ENCODE measurements at places on chromosomes 12 and 14.

DNA sequence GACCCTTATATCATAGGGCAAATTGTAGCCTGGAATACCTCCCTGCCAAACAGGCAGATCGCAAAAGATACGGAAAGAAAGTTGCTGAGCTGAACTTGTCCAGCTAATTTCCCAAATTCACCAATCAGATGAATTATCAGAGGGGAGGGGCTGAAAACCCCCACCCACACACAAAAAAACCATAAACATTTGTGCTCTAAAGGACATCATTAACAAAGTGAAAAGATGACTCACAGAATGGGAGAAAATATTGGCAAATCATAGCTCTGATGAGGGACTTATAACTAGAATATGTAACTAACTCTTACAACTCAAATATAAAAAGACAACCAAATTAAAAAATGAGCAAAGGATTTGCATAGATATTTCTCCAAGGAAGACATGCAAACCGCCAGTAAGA, 36.3 kb downstream of the PTHLH start:
- DNase-seq, result no peak

DNA sequence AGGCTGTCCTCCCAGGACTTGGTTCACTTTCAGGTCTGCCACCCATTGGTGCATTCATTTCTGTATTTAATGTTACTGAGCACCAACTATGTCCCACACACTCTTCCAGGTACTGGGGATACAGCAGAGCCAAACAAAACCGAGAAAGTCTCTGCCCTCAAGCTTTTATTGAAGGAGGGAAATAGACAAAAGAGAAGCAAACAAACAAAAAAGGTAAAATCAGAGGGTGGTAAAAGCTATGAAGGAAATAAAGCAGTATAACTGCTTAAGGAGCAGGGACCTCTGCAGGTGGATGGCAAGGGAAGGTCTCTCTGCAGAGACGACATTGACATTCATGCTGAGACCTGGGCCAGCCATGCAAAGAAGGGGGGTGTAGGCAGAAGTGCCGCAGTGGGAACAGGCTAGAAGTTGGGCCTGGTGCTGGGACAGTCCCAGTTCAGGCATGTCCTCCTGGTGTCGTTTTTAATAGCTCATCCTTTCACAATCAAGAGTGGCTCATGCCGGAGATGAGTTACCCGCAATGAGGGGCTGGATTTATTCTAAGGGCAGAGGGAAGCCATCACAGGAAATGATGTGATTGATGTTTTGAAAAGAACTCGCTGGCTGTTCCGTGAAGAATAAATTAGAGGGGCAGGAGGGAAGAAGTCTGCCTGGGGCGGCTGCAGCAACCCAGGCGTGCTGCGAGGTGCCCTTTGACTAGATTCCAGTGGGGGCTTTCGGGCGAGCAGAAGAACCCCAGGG, 72.8 kb downstream of the IRF2BPL start:
- DNase-seq, result peak; percentile 68

DNA sequence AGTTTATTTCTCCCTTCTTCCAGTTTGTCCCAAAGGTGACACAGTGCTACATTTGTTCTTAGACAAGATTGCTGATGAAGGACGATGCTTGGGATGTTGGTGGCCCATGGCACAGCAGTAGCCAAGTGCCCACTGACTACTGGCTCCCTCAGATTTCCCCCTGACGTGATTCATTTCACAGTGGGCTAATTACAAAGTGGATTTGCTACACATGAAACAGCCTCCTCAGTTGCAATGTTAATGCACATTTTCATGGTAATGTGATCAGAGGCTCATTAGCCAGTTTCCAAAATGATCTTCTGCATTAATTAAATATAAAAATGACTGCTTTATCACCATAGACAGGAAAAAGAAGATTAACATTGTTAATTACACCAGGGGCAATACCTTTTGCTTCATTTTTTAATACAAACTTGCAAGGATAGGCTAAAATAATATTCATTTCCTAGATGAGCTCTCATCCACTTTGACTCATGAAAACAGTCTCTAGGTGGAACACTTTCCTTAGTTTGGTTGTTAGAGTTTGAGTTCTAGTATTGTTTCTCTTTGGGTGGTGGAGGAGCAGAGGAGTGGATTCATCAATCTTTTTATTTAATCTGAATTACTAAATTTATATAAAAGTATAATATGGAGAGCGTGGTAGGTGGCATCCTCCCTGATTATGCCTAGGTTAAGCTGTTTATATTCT, 250.9 kb downstream of the PDZRN4 start:
- no peak for DNase-seq

DNA sequence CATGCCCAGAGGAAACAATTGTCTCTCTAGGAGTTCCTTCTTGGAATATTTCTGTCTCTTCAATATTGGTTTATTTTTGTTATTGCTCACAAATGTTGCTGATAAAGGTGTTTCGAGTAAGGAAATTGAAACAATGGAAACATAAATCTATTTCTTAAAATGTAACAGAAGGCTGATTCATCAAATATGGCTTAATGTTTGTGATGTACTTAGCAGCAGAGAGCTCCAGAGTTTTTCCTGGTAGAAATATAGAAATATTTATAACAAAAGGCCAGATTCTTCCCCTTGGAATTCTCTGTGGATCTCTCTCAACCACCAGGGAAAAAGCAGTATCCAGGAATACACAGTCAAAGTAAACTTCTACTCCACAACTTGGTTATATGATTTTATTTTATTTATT, 149.2 kb upstream of the LRIG3 start:
- no peak for DNase-seq

DNA sequence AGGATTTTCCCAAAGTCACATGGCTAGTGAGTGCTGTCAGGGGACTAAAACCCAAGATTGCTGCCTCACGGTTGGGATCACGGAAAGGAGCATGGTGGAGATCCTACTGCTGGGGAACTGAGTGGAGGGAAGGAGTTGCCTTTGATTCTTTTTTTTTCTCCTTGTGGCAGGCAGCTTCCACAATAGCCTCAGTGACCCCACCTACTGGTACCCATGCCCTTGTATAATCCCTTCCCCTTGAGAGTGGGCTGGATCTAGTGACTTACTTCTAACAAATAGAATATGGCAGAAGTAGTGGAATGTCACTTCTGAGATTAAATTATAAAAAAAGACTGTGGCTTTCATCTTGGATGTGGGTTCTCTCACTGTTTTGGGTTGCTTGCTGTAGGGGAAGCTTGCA, 135.7 kb downstream of the DICER1 start:
- no peak for DNase-seq

DNA sequence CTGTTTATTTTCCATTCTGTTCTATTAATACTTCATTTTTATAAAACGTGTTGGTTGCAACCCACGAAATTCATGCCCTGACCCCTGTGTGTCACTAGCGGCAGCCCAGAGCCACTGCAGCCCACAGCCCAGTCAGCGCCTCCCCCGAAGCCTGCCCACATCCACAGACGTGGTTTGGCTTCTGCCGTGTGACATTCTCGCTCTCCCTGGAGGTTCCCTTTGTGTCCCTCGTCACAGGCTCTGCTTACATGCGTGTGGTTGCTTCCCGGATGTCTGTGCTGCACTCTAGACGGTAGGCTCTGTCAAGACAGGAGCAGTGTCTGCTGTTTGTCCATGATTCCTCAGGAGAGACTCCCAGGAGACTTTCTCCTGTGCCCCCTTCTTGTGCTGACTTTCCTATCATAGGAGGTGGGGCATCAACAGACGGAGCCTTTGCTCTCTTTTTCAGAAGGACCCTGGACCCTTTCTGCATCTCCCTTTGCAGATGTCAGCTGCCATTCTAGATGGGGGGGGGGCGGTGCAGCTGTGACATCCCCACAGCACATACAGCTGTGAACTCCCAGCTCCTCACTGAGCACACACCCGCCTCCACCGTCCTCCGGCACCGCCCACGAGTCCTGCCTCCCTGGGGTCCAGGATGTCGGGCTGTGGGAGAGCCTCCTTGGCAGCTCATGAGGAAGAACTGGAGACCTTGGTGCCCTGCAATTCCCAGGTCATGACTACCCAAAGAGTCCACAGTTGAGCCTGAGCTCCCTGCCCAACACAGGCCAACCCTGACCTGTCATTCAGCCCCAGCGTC, 36.8 kb upstream of the PIWIL1 start:
- no peak for DNase-seq

DNA sequence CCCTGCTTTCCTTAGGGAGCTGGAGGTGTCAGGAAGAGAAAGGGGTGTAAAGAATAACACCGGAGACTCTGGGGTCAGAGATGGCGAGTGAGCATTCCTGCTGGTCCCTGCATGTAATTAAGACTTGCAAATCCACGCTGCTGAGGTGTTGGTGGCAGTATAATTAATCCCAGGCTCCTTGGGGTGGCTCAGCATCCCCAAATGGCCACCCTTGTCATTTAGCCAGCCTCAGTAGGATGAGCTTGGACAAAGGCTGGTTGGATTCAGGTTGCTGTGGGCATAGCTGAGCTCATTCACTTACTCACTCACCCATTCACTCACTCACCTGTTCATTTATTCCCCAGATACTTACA, 174.4 kb upstream of the RPH3A start:
- no peak for DNase-seq

GRCh38 chr14:90355540-90356518, 24.1 kb upstream of the NRDE2 start:
- no peak for DNase-seq

GRCh38 chr14:92585981-92586937, 72.7 kb downstream of the RIN3 start:
- peak; percentile 98 for DNase-seq

GRCh38 chr12:67333649-67334048, 64.5 kb downstream of the CAND1 start:
- no peak for DNase-seq

DNA sequence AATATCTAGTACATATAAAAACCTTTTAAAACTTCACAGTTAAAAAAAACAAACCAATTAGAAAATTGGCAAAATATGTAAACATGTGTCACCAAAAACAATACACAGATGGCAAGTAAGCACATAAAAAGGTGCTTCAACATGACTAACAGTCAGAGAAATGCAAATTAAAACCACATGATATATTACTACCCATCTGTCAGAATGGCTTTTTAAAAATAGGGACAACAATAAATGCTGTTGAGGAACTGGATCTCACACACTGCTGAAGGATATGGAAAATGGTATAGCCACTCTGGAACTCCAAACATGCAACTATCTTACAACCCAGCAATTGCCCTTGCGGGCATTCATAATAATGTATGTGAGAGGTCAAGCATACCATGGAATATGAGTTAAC, 1153.6 kb downstream of the FLRT2 start:
- DNase-seq, result no peak

- DNase-seq, result no peak
Observed at GRCh38 chr12:127174881-127175280, 1092.1 kb upstream of the TMEM132C start.

DNA sequence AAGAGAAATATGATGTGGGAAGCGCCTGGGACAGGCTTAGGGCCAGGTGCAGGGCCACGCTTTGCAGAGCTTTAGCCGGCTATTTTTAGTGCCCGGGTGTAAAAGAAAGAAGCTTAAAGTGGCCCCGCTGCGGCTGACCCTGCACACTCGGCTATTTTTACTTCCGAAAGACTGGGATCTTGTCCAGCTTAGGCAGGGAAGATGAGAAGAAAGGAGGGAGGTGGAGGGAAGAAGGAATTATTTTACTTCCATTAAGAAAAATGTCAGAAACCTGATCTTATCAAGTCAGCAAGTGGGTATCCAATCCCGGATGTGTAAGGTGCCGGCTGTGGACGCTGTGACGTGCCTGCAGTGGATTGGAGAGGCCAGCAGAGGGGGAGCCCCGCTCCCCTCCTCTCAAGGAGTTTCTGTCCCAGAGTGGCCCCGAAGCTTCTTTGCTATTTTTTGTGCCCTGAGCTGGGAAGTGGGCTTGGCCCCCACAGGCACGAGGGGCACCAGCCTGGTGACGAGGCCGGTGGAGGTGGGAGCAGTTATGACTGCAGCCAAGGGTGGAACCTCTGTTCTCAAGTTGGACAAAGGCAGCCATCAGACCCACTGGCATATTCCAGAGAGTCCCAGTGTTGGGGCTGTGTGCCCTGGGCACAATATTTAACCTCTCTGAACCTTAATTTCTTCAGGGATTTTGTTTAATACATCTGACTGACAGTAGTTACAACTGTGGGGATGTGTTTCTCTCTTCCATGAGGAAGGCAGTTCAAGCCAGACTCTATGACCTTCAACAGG, 97.7 kb downstream of the ESRRB start:
- DNase-seq, result peak; percentile 6

DNA sequence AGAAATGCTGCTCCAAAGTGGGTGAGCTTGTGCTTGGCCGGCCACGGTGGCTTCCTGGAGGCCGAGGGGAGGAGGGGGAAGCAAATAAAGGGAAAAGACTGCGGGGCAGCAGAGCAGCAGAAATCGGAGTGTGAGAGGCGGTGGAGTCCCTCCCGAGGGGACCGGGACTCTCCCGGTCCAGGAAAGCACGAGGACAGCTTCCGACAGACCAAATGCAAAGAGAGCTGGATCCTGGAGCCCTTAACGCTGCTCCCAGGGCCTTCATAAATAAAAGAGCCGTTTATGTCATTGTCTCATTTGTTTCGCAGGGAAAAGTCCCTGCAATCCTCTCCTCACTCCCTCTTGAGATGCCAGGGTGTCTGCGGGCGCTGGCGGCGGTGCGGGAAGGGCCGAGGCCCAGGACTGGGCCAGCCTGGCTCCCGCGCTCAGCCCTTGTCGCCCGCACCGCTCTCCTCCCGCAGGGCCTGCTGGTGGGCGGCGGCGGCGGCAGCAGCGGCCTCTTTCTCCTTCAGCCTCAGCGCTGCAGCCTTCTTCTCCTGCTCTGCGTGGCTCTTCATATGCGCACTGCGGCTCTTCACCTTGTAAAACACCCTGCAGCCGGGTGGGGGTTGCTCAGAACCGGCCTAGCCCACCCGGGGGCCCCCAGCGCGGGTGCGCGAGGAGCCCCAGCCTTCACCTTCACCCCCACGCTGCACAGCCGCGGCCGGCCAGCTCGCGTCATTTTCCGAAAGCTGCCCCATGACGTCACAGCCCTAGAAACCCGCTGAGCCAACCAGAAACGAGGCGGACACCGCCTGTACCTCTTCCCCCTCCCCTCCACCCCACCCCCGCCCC, 4.5 kb upstream of the PNMA1 start:
- DNase-seq, result peak; percentile 42

GRCh38 chr12:132764231-132764630, 2.6 kb upstream of the ANKLE2 start:
- DNase-seq, result no peak

GRCh38 chr12:41743835-41744234, 400.8 kb downstream of the GXYLT1 start:
- DNase-seq, result no peak

DNA sequence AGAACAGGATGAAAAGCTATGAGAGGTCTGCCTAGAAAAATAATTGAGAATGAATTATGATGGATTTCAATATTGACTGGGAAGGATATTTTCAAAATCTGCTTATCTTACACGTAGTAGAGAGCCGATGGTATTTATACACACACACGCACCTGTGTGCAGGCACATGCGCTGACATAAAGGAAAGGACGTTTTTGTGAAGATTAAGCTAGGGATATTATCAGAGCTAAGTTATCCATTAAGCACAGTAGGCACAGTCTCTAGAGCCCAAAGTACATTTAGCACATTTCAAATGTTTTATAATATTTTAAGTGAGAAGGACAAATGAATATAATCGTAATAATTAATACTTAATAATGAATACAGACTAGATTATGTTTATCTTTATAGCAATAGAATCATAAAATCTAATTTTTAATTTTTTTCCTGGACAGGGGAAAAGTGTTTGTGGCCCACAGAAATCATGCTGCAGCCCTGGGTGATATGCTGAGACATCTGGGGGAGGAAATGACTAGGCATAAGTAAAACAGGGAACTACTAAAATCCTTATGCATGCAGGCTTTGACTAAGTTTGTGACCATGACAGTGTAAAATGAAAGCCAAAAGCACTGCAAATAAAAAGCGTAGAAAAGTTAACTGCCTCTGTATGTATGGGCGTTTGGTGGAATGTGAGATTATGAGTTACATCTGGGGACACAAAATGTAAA, 146.1 kb downstream of the KITLG start:
- no peak for DNase-seq
